Omental fat pad (tissue), 4 donors: ENCODE measurements at places on chromosomes 3 and 15. TPM values are rescaled to one million over a fixed set of nuclear protein-coding genes. Genes with fewer than 3 reads are reported as not detected.

GRCh38 chr3:51340013-51340829, 44.9 kb upstream of the MANF start:
- no peak for DNase-seq

GRCh38 chr3:195085356-195086130, 185.4 kb downstream of the XXYLT1 start:
- no peak for DNase-seq

- DNase-seq, result no peak
These were observed 4.8 kb upstream of the CCDC174 start for GRCh38 chr3:14646589-14647413.

DNA sequence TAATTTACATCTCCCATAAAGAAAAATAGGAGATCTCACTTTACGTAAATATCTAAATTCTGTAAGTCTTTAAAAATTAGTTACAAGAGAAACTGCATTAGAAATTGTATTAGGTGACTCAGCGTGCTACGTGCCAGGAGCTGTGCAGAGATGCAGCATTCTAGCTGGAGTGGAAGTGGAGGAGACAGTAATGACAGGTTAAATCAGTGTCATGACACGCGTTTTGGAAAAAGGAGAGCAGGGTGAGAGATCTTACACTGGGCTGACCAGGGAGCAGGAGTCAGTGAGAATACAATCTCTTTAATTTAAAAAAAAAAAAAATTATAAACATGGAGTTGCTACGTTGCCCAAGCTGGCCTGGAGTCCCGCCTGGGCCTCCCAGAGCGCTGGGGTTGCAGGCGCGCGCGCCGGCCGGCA, 635 bp downstream of the TUBGCP5 start:
- DNase-seq, result no peak

GRCh38 chr3:80519436-80519835, 751.6 kb upstream of the ROBO1 start:
- DNase-seq, result no peak

DNA sequence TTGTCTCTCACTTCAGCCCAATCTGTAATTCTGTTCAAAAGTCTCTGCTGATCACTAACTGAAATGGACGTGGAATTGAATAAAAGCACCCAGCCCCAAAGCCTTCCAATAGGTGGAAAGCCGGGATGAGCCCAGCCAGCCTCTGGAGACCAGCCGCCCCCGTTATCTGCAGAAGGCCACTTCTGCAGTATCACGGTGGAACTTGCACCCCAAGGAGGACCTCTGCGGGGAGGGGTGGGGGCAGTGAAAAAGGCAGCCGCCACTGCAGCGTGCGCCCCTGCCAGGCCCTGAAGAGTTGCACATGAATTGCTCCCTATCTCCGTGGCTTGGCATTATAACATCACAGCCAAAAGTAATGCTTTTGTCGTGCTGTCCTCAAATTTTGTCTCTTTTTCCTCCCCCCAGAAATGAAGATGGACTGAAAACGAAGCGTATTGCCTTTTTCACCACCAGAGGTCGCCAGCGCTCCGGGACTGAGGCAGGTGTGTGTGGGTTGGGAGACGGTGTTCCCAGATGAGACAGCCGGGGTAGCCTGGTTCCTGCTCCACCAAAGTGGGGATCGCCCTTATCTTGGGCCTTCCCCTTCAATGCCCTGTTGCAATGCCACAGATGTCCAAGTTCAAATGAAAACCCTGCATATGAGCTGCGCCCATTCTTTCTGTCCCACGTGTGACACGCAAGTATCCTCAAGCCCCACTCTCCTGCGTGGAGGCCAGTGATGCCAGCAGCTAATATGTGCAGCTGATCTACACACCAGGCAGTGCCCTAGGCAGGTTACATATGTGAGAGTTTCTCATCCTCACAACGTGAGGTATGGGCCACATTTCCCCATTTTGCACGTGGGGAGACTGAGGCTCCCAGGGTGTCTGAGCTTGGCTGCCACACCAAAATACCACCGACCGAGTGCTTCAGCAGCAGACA, 96.0 kb downstream of the LRRK1 start:
- peak; percentile 72 for DNase-seq

- no peak for DNase-seq
These were observed 708.9 kb downstream of the NTRK3 start for GRCh38 chr15:87547470-87548181.

GRCh38 chr15:100696452-100696851, 94.1 kb downstream of the ASB7 start:
- no peak for DNase-seq

DNA sequence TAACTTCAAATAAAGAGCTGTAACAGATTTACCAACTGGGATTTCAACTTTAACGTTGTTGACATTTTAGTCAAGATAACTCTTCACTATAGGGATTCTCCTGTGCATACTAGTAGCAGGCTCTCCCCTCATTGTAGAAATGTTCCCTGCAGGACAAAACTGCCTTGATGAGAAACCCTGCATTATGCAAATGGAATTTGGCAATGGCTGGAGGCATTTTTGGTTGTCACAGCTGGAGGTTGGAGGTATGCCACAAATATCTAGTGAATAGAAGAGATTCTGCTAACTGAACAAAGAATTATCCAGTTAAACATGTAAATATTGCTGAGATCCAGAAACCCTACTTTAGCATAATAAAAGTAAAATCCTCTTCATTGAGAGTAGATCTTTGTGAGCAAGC, 928.8 kb upstream of the ALCAM start:
- DNase-seq, result no peak

DNA sequence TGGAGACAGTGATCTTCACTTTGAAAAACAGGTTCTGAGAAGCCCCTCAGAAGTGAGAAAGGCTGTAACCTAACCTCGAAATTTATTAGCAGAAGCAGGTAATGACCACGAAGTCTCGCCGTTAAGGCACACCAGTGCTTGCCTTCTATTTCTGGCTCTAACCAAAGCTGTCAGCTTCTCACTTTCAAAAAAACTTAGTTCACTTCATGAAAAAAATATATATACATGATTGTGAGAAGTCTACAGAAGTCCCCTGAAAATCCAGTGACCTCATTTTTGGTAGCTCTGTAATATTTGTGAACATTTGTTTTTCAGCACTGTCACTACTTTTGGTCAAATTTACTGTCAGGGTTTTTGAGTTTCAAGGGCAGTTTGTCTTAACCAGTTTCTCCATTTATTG, 19.1 kb upstream of the AKAP13 start:
- no peak for DNase-seq

DNA sequence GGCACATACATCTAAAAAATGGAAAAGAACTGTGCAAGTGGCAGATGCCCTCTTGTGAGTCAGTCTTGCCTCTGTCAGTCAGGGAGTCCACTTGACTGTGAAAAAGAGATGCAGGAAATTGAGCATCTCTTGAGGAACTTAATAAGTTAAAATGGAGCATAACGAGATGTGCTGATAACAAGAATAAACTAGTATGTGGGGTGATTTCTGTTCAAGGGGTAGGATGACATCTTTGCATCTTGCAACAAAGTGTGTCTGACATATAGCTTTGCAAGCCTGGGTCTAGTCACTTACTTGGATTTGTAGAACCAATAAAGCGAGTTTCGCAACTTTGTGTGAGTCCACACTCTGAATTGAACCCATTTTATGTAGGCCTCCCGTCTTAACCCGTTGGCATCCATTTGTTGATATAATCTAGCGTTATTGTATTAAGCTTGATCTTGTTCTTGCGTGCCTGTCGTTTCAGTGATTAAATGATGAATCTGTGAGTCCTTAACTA, 2.2 kb downstream of the USP3 start:
- DNase-seq, result no peak

- DNase-seq, result no peak
These were observed 52.6 kb upstream of the ULK4 start for GRCh38 chr3:42014458-42014920.

ZNF639 gene
- 33.9 TPM for total RNA-seq

DAZL gene
- total RNA-seq, result not detected

CAND2 gene
- total RNA-seq, result 5.5 TPM

TRPM1 gene
- total RNA-seq, result not detected

STRIT1 gene
- not detected for total RNA-seq

TXNRD3 gene
- total RNA-seq, result 8.8 TPM
